NCI-H2081 (cell line): ENCODE measurements at places on chromosomes 12 and 14.

DNA sequence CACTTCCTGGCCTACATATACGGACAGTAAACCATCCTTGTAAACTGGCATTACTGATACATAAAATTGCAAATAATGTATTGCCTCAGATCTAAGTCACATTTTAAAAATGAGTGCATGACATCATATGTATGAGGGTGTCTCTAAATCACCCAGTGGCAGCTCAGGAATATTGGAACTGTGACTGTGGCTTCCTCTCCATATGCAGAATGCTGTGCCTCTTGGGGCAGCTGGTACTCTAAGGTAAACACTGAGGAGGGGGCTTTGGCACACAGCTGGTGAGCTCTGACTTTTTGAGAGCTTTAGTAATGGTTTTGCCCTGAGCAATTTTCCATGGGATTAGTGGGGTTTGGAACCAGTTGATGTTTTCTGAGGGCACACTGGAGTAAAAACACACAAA is 263.7 kb downstream of the BMP4 start:
- peak; percentile 1 for DNase-seq

DNA sequence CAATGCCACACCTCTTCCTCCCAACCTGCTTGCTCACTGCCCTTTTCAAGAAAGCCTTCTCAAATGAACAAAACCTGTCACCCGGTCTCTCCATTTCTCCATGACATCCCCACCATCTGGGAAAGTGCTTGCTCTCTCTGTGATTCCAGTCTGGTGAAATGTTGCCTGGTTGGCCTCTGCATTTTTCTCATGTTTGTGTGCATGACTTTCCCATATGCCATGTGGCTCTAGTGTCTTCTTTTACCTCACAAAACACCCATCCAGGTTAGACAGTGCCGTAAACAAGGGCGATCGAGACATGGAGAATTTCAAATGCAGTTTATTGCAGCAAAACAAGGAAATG is 5.8 kb downstream of the KRT1 start:
- no peak for DNase-seq

DNA sequence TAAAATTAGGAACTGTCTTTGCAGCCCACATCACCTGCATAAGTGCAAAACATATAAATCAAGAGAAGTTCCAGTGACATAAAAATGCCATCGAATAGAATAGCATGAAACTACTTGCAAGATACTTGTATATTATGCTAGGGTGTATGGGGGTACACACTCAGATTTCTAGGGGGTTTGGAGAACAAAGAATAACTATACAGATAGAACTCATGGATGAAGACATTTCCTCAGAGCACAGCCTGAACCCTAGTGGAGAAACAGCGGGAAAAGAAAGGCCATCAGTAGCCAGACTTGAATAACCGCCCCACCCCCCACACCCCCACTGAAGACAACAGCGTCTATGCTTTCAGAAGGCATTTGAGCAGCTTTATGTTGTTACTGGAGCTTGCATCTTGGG is 425.8 kb downstream of the NPAS3 start:
- no peak for DNase-seq

- no peak for DNase-seq
Measured at GRCh38 chr14:95307402-95308041, 12.2 kb downstream of the CLMN start.

GRCh38 chr12:131041968-131042833 is 88.5 kb downstream of the ADGRD1 start:
- DNase-seq: no peak

GRCh38 chr14:91606851-91607250 is 96.7 kb upstream of the PPP4R3A start:
- DNase-seq: no peak

GRCh38 chr14:76931631-76932402 is 96.7 kb downstream of the IRF2BPL start:
- no peak for DNase-seq

DNA sequence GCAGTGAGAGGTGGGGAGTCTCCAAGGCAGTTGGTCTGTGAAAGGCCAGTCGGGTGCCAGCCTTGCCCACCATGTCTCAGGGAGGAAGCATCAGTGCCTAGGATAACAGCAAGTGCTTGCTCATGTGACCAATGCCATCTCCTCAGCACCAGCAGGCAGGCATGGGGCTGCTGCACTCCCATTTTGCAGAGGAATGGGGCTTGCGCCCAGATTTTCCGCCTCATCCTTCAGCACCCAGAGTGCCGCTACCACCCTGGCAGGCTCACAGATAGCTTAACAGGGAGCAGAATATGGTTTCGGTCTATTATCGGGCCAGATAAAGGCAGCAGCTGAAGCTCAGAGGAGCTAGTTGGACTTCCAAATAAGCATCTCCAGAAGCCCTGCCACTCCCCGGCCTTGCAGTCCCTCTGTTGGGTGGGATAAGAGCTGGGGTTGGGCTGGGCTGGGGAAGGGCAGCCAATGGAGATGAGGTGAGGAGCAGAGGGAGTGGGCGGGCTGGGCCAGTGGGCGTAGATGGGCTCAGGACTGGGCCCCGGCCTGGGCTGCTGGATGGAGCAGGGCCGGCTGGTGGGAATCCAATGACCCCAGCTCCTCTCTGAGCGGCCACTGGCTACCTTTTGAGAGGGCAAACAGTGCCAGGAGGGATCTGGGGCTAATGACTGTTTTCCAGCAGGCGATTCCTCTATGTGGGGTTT is 8.4 kb upstream of the KRT80 start:
- no peak for DNase-seq

DNA sequence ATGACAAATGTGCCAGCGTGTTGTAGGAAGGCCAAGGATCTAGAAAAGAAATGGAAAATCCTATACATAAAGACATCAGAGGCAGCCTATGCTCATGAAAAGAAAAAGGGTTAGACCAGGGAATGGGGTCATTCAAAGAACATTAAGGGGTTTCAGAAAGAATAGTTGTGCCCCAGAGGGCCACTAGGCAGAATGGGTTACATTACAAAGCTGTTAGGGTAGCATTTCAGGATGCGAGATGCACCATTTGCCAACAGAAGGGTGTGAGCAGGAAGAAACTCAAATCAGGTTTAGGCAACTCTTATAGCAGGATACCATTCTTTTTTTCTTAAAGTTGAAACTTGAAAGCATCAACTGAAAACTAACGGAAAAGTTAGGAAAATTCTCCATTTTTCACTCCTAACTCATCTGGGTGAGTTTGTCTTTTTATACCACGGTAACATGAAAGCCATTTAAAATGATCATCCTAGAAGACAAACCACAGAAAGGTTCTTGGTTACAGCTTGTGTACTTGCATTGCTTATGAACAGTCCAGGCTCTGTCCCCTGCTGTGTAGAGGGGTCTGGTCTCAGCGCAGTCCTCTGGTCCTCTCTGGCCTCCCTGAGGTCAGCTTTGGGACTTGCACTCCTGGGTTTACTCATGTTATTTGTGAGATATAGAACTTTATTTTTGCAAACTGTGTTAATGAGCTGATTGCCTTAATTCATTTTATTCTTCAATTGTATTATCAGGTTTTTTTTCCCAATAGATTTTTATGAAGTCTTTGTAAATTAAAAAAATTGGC is 209.1 kb downstream of the DACT1 start:
- DNase-seq: no peak

DNA sequence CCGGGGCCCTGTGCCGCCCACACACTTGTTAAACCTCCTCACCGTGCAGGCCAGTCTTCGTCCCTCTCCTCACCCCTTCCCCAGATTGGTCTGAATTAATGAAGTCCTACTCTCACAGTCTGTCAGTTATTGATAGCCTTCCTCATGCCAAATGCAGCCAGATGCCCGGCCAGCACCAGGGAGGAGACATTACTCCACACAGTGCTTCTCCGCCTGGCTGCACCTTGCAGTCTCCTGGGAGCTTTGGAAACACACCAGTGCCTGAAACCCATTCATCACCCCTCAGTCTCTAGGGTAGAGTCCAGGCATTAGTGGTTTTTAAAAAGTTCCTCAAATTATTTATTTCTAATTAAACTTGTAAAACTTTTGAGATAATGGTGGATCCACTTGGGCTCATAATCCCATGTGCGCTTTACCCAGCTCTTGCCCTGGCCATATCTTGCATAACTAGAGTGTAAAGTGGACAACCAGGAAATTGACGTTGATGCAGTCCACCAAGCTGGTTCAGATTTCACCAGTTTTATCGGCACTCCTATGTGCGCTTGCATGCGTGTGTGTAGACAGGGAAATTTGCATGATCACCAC is 38.2 kb upstream of the TSPAN9 start:
- no peak for DNase-seq

DNA sequence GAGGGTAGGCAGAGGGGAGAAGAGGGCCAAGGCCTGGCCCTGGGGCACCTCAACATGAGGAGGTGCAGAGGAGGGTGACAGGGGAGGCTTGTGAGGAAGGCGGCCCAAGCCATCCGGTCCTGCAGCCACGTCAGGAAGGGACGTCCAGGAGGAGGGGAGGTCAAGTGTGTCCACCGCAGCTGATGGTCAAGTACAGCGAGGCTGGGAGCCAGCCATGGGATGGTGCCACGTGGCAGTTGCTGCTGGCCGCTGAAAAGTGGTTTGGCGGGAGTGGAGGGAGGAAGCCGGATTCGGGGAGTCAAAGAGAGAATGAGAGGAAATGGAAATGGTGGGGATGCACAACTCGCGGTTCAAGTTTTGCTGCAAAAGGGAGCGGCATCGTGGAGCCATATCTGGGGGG is 41.2 kb downstream of the PRIMA1 start:
- no peak for DNase-seq

DNA sequence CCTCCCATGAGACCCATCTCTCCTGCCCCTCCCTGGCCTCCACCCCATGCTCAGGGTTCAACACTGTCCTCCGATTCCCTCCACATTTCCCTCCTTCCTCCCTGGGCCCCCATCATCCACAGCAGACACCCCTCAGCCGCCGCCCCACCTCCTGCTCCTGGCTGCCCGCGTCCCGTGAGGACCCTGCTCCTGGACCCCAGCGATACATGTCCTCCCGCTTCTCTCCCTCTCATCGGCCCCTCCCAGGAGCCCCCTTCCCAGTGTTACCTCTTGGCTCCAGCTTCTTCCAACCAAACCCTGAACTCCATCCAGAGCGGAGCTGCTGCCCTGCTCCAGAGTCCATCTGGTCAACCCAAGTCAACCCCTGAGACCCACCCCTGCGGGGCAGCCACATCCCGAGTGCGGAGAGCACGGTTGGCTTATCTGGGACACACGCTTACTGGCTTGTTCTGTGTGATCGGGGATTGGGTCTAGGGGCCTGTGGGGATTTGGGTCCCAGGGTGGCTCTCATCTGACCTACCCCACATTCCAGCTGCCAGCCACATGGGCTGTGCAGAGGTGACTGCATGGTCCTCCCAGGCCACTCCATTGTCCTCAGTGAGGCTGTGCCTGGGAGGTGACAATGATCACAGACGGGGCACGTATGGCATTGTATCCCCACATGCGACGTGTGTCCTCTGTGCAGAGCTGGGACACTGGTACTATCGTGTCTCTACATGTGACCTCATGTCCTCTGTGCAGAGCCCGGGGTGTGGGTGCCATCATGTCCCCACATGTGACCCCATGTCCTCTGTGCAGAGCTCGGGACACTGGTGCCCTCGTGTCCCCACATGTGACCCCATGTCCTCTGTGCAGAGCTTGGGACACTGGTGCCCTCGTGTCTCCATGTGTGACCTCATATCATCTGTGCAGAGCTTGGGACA is 333.6 kb downstream of the ADGRD1 start:
- DNase-seq: no peak

DNA sequence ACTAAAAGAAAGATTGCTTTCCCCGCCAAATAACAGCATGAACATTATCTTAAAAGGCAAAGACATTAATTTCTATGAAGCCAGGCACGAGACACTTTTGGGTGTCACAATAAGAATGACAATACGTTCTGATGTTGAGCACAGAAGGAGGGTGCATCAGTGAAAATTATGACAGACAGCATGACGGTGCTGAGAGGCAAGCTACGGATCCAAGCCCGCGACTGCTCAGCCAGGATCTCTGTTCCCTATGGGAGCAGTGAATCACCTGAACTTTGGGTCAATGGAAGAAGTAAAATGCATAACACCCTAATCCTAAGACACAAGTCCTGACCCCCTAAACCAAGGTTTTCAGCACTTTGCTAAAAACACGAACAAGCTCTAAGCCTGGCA is 51.7 kb downstream of the SLC25A47 start:
- DNase-seq: no peak

DNA sequence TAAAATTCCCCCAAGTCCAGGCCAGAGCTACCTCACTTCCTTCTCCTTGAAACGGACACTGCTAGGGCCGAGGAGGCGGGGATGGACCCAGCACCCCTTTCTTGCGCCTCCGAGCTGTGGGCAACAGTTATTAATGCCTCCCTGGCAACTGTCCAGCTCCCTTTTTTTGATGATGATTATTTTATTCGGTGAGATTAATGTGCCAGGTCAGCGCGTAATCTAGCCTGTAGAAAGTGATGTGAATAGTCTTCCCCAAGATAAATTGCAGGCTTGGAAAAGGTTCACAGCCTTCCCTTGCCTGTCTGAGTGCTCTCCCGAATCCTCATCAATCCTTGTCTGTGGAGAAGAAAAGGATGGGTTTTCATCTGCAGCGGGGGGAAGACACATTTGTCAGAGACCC is 54.3 kb downstream of the RNFT2 start:
- no peak for DNase-seq

- no peak for DNase-seq
Measured at GRCh38 chr12:51910168-51910567, 2.9 kb downstream of the ACVRL1 start.

DNA sequence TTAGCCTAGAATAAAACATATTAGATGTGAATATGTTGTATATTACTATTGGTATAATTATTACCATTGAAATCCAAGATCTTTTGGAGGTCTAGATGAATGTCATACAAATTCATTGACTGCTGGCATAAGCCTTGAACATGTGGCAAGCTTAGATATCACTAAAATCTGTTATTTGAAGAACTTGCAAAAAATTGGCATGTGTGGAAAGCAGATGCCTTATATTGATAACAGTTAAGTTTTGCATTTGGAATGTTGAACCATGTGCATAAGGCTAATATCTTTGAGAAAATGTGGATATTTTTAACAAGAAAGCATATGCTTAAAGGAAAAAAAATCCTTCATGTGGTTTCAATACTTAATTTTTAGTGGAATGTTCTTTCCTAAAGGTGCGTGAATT is 203.6 kb upstream of the PRICKLE1 start:
- DNase-seq: no peak

DNA sequence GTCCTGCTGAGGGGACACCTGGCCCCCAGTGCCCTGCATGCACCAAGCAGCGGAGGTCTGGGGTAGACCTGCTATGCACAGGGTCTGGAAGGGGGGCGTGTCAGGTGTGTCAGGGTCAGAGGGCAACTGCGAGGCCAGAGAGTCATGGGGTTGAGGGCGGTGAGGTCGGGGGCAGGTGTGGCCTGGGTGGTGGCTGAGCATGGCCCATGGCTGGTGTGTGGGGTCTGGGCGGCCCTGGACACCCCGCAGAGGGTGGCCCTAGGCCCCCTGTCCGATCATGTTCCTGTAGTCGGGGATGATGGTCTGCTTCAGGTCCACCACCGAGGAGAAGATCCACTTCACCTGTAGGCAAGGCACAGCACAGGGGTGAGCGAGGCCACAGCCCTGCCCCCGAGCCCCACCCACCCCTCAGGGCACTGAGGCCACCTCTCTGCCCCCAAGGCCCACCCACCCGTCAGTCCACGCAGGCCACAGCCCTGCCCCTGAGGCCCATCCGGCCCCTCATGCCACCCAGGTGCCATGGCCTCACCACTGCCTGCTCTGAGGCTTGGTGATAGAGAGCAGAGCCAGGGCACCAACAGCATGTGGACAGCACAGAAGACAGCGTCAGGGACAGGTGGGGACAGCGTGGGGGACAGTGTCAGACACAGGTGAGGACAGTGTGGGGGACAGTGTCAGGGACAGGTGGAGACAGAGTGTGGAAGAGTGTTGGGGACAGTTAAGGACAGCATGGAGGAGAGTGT is 211.3 kb downstream of the TMEM121 start:
- no peak for DNase-seq
